ENCODE measurements at places on chromosomes 5 and 9. TPM values are rescaled to one million over a fixed set of nuclear protein-coding genes. Genes with fewer than 3 reads are reported as not detected.

Gene ORM2
- total RNA-seq, result not detected

Gene MGAT4B
- 174 TPM for total RNA-seq

Gene KIF20A
- total RNA-seq, result 61.7 TPM

Gene SMIM32
- total RNA-seq, result not detected

Gene ELOVL7
- total RNA-seq, result not detected

Gene PIP5KL1
- total RNA-seq, result 0.29 TPM

Gene CLTA
- total RNA-seq, result 275 TPM

Gene TAF11L8
- total RNA-seq, result not detected

Gene HMMR
- total RNA-seq, result 11.8 TPM

Gene KYAT1
- 9.5 TPM for total RNA-seq

Gene MYO10
- total RNA-seq, result 133 TPM

Gene SOHLH1
- not detected for total RNA-seq

Gene LRRC70
- total RNA-seq, result 48.7 TPM

Gene STK32A
- total RNA-seq, result 0.98 TPM

Gene ANXA2R
- total RNA-seq, result 5.4 TPM

Gene AMACR
- 10.8 TPM for total RNA-seq
